ENCODE measurements at places on chromosomes 5 and 9.
A peak's percentile ranks its signal among the peaks of the same experiment; 100 is the strongest.

- no peak for DNase-seq
Observed at GRCh38 chr5:37816883-37817282, 23.0 kb downstream of the GDNF start.

GRCh38 chr9:20624201-20625002, 2.1 kb upstream of the MLLT3 start:
- peak; percentile 35 for DNase-seq

DNA sequence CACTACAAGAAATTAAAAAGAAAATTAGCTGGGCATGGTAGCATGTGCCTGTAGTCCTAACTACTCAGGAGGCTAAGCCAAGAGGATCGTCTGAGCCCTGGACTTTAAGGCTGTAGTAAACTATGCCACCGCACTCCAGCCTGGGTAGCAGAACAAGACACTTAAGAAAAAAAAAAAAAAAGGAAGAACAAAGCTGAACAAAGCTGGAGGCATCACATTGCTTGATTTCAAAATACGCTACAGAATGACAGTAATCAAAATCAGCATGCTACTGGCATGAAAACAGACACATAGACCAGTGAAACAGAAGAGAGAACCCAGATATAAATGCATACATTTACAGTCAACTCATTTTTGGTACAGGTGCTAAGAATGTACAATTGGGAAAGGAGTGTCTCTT, 14.5 kb upstream of the OTULIN start:
- DNase-seq = no peak

- DNase-seq = no peak
Observed at GRCh38 chr9:78407636-78408312, 110.8 kb downstream of the PSAT1 start.

All from activated naive CD4-positive, alpha-beta T cell treated with Interleukin-2 at 50 U/mL for 16 hours (primary cell).